ENCODE measurements at places on chromosomes 3 and 15. TPM values are rescaled to one million over a fixed set of nuclear protein-coding genes. Genes with fewer than 3 reads are reported as not detected.

DNA sequence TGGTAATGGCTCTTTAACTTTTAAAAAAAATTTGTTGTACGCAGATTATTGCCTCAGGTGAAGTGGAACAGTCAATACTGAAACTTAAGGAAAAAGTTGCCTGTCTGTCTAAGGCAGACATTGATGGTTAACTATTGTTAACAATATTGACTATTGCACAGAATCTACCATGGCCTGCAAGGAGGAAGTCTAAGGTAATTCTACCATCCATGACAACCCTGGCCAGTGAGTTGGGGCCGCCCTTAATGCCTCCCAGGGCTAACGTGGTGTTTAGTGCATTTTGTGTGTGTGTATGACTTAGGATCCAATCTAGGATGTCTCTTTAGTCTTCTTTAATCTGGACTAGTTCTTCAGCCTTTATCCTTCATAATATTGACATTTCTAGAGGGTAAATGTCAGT lies 2.1 kb upstream of the CPB1 start:
- no peak for DNase-seq

DNA sequence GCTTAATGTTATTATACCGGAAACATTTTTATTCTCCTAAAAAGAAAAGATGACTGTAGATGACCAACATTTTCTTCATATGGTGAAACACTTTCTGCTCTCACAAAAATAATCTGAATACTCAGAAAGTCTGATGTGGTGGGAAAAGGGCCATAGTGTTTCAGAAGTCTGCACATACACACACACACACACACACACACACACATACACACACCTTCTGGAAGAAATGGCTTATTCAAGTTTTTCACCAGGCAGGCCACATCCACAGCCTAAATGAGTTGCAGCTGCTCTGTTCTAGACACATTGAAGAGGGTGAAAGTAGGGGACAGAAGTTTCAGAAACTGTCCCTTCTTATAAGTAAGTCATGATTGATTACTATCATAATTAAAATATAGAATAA lies 220.0 kb downstream of the ZMAT3 start:
- DNase-seq = no peak

DNA sequence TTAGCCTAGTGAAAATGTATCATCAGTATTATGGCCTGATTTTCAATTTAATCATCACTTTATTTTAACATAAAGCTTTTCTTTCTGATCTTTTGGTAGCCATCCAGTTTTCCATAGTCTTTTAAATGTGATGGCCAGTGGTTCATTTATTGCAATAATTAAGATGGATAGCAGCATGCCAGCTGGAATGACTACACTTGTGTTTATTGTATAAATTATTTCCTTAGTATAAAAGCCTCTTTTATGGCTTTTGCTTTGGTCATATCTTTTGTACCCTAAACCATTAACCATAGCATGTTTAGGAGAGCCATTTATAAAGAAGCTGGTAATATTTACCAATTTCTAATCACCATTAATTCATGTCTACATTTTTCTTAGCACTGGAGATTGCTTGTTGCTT lies 31.7 kb downstream of the ALCAM start:
- DNase-seq = no peak

- no peak for DNase-seq
These were observed 3.6 kb downstream of the SOX14 start for GRCh38 chr3:137767538-137768360.

DNA sequence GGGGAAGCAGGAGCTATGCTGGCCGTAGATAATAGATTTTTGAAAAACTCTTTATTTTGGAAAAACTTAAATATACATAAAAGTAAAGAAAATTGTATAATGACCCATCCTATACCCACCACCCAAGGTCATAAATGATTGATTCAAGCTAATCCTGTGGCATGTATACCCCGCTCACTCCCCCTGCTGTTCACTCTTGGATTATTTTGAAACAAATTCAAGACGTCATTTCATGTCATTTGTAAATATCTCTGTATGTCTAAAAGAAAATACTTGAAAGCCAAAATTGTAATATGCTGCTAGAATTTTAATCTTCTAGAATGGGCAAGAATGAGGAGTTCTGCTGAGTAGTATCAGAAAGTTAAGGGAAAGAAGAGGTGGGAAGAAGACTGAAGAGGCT lies 241.7 kb downstream of the FEZF2 start:
- DNase-seq = no peak

GRCh38 chr3:115100806-115101205 lies 46.3 kb downstream of the ZBTB20 start:
- DNase-seq = no peak

DNA sequence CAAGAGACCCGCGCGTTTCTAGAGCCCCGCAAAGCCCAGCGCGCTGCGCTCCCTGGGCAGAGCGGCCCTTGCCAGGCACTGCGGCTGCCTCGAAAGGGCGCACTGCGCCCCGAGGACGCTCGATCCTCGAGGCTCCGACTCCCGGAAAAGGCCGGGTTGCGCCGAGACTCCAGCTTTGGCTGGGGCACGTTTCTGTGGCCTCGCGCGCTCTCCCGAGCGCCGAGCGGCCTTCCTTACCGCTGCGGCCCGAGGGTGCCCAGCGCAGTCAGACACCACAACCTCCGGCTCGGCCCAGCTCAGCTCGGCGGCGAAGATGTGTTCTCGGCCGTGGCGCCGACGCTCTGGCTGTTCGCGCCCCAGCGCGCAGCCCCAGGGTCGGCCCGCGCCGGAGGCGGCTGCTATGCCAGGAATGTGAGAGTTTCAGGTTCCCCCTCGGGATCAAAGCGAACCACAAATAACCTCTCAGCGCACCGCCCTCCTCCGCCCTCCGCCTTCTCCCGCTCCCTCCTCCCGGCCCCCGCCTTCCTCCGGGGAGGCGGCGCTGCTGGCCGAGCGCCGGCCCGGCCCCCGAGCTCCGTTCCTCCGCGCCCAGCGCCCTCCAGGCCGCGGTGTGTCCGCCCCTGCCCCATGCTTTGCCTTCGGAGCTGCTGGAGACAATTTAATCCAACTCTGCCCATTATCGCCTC lies at the start of gene AMOTL2:
Gene AMOTL2, minus strand, starts transcription at position 343 of the 686 bp plus-strand sequence. CDS start 3,014 bp downstream, outside the sequence.
- no peak for DNase-seq

- no peak for DNase-seq
These were observed 17.3 kb downstream of the HDAC11 start for GRCh38 chr3:13497386-13497785.

DNA sequence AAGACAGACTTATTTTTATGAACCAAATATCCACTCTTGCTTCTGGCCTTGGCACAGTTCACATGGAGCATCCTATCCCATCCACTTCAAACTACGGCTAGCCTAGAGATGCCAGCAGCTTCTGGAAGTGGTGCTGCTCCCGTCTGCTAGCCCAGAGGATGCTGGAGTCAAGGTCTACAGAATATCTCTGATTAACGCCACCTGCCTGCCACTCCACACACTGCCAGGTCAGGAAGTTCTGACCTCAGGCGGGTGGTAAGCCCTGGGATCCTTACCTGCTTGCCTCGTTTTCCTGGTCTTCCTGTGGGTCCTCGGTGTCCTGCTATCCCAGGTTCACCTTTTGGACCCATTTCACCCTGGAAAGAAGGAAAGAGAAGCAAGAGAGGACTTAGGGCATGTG lies 42.9 kb downstream of the EAF1 start:
- DNase-seq = no peak

DNA sequence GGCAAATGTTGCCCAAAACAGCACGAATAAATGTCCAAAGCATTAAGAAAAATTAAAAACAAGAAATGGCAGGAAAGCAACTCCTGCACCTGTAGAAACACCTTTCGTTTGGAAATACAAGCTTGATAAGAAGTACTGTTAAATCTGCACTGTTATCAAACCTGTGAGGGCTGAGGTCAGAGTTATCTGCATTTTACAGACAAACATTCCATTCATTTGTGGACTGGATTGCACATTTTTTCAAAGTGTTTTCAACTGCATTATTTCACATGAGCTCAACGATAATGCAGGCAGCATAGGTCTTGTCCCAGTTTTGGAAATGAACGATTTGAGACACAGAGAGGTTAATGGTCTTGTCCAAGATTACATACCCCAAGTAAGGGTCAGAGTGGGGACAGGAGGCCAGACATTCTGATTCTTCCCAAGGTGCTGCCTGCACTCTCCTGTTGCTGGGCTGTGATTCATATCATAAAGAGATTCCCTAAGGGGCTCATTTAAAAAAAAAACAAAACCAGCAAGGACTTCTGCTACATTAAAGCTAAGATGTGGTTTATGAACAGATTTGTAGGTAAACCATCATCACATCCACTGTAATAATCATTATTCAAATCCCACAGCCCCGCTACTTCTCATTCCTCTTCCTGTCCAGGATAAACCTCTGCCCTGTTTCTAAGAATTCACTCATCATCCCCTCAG lies 13.0 kb downstream of the GUCA1C start:
- DNase-seq = no peak

DNA sequence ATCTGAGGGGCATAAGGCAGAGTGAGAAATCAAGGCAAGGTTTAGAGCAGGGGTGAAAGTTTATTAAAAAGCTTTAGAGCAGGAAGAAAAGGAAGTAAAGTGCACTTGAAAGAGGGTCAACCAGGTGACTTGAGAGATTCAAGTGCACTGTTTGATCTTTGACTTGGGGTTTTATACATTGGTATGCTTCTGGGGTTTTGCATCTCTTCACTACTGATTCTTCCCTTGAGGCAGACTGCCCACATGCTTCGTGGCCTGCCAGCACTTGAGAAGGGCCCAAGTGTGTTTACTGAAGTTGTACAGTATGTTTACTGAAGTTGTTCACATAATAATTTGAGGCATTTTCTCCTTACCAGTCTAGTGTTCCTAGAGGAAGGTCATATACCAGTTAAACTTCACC lies 367.0 kb upstream of the UBE2E2 start:
- DNase-seq = no peak

- peak; percentile 83 for DNase-seq
These were observed 12.1 kb upstream of the CX3CR1 start for GRCh38 chr3:39291903-39292329.

DNA sequence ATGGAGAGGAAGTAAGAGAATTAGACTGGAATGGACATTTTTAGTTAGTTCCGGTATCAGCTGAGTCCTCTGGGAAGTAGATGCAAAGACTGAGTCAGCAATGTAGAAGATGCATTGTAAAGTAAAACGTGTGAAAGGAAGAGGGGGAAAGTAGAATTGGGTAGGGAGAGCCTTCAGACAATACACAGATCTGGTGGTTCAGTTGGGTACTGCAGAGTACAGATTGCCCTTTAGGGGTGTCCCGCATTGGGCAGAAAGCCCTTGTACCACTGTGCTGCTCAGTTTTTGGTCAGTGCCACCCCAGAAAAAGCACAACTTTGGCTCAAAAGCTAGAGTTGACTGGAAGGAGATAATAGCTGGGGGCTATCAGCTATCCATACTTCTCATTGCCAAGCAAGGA lies 247.4 kb downstream of the KBTBD8 start:
- no peak for DNase-seq

DNA sequence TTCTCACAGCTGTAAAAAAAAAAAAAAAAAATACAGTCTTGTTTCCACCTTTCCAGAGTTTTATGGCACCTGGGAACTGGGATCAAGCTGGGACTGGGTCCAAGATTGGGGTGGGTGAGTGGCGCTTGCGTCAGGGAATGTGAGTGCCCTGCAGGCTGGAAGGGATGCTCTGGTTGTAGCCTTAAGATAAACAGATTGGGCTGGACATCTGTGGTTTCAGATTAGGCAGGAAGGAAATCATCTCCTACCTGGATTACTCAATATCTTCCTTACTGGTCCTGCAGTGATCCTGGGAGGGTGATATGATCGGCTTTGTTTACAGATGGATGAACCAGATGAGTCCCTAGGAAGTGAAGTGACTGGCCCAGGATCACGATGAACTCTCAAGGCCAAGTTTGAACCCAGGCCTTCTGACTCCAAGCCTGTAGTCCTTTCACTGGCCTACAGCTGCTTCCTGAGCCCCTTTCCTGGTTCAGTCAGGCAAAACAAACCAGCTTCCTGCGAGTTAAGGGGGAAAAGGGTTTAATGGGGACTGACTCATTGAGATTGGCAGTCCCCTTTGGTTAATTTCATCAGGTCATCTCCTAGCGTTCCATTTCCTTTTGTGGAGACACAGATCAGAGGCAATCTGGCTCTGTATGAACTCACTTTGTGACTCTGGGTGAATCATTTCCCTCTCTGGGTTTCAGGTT lies 179.8 kb downstream of the THSD4 start:
- DNase-seq = no peak

GRCh38 chr3:43627360-43627759 lies 5.5 kb upstream of the ANO10 start:
- DNase-seq = peak; percentile 46

- no peak for DNase-seq
These were observed 74.8 kb upstream of the P2RY1 start for GRCh38 chr3:152760024-152760563.

GRCh38 chr3:67017211-67017610 lies 19.1 kb downstream of the KBTBD8 start:
- no peak for DNase-seq

DNA sequence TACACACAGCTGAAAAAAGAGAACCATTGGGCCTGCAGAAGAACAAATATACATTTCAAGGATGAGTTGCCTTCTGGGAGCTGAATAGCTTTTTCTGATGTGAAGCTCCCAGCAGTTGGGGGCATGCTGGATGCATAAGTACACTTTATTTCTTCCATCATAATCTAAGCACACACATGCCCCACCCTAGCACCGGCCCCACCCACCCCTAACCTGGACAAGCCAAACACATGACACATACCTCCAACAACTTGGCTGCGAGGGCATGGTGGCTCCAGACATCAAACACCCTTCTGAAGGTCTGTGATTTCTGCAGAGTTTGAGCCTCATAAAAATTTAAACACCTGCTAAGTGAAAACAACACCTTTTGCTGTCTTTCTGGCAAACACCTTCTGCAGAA lies 307.2 kb upstream of the TRIM42 start:
- DNase-seq = no peak

GRCh38 chr3:13578251-13578650 lies 29.3 kb downstream of the FBLN2 start:
- DNase-seq = no peak

GRCh38 chr3:105904678-105905284 lies 36.0 kb upstream of the CBLB start:
- no peak for DNase-seq

CCDC80 gene
- total RNA-seq = 1.5 TPM

KCNMB2 gene
- total RNA-seq = not detected

ITIH4 gene
- total RNA-seq = 24.9 TPM

GALK2 gene
- 30.9 TPM for total RNA-seq

TNNC1 gene
- 2.6 TPM for total RNA-seq

FRG2C gene
- total RNA-seq = not detected

PRR20G gene
- total RNA-seq = not detected

ELL3 gene
- total RNA-seq = 0.49 TPM

SEMA3G gene
- total RNA-seq = 0.28 TPM

GOLGA8Q gene
- 6.2 TPM for total RNA-seq

DNAH12 gene
- 0.06 TPM for total RNA-seq

DPPA4 gene
- total RNA-seq = not detected

C3orf85 gene
- not detected for total RNA-seq

CCNB2 gene
- total RNA-seq = 95.3 TPM

ROBO2 gene
- total RNA-seq = not detected

ZNF660 gene
- 0.18 TPM for total RNA-seq

ROBO1 gene
- total RNA-seq = 0.87 TPM

CKMT1A gene
- not detected for total RNA-seq

LRRC49 gene
- total RNA-seq = not detected

CEMIP gene
- not detected for total RNA-seq

HTR3E gene
- not detected for total RNA-seq

All from activated CD8-positive, alpha-beta memory T cell treated with anti-CD3 and anti-CD28 coated beads, Interleukin-2, amount 10 ng/mL, durations not matched to agents 7 days and 5 days (primary cell).